Peyer's patch (tissue), 4 donors: ENCODE measurements at places on chromosomes 1 and 21.
A peak's percentile ranks its signal among the peaks of the same experiment; 100 is the strongest.

DNA sequence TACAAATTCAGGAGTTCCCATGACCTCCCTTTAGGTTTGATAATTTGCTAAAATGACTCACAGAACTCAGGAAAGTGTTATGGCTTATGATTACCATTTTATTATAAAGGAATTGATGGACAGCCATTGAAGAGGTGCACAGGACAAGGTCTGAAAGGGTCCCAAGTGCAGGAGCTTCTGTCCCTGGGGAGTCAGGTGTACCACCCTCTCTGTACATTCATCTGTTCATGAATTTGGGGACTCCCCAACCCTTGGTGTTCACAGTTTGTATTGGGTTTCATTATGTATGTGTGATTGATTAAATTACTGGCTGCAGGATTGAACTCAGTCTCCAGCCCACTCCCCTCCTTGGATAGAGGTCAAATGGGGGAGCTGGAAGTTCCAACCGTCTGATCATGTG lies 10.8 kb upstream of the IL10RB start:
- DNase-seq: no peak

DNA sequence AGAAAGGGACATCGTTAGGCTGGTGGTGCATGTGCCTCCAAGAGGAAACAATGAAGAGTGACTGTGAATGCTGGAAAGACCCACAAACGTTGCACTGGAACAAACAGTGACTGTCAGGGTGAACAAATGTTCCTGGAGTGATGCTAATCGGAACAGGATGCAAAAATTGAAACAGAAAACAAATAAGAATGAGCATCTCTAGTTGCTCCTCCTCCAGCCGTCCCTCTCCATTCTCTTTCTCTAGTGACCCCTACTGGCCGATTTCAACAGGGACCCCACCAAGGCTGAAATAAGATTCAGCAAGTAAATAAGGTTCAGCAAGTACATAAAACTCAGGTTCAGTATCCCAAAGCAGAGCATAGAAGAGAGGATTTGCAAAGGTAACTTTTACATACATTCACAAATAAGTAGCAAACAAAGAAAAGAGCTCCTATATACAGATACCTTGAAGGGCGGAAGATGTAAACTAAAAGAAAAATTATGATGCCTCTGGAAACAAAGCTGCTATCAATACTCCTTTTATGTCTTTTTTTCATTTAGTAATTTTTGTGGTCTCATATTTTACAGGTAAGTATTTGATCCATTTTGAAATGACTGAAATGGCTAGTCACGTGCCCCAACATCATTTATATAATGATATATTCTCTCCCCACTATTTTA lies 836.1 kb upstream of the ADAMTS5 start:
- no peak for DNase-seq

- no peak for DNase-seq
Observed at GRCh38 chr1:27100335-27101053, 54.4 kb downstream of the SLC9A1 start.

GRCh38 chr1:53367503-53368313 lies 39.8 kb upstream of the LRP8 start:
- peak; percentile 74 for DNase-seq

- peak; percentile 32 for DNase-seq
Observed at GRCh38 chr1:17196496-17197185, 8.3 kb upstream of the PADI1 start.

DNA sequence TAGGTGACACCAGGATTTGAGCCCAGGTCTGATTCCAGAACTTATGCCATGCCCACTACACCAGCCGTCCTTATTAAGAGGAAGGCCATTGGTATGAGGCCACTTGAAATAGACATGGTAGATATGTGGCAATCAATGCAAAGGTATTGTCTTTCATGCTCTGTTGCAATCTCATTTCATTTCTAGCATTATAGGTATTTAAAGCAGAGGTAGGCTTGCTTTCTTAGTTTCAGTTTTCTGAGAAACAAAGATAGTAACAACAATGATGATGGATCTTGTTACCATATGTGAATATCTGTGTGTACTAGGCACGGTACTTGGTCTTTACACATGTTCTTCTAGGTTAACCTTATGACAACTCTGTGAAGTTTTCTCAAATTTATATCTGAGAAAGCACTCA lies 113.1 kb downstream of the FGGY start:
- DNase-seq: no peak

DNA sequence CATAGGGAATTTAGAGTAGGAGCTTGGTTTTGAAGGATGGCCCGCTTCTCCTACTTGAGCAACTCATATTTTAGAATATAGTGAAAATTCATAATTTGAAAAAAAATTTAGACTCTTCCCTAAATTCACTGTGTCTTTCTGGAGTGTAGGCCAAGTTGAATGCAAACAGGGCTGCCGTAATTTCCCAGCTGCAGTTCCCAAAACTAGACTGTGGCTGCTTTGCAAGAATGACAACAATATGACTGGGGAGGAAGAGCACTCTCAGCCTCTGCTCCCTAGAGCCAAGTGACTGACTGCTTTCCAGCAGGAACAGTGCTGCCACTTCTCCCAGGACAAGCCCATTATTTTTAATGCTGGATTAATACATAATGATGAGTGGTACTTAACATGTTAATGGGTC lies 209.0 kb downstream of the RHOU start:
- DNase-seq: no peak

DNA sequence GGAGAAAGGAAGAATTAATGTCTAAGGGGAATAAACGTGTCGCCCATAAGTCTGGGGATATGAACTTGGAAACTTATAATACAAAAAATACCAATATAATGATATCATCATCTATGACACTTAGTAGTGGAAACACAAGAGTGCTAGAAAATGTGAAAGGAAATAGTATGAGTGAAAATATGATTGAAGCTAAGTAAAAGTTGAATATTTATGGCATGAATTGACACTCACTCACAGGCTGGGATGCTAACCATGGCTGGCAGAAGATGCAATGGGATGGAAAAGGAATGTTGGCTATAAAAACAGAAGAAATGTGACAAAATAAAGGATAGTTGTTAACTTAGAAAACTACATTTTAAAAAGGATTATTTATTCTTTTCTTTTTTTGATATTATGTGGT lies 120.1 kb downstream of the XPR1 start:
- DNase-seq: no peak

DNA sequence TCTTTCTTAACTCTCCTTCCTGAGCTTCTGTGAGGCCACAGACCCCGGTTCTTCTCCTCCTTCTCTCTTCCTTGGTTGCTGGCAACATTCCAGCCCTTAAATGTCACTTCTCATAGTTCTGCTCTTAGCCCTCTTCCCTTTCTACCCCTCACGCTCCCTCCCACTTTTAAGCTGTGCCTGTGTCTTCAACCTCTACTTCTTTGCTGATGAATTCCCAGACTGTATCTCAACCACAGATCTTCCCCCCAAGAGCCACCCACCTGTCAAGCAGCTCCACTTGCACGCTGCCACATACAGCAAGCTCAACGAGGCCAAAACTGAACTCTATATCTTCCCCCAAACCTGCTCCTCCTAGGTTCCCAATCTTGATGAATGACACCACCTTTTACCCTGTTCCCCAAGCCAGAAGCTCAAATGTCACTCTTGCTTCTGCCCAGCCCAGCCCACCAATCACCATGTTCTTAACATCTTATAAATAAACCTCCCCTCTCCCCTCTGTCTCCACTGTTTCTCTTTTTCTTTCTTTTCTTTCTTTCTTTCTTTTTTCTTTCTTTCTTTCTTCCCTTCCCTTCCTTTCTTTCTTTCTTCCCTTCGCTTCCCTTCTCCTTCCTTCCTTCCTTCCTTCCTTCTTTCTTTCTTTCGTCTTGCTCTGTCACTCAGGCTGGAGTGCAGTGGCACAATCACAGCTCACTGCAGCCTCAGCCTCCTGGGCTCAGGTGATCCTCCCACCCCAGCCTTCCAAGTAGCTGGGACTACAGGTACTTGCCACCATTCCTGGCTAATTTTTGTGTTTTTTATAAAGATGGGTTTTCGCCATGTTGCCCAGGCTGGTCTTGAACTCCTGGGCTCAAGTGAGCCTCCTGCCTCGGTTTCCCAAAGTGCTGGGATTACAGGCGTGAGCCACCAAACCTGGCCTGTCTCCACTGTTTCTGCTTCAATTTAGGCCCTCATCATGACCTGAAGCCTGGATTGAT lies 19.8 kb upstream of the PTP4A2 start:
- DNase-seq: no peak

DNA sequence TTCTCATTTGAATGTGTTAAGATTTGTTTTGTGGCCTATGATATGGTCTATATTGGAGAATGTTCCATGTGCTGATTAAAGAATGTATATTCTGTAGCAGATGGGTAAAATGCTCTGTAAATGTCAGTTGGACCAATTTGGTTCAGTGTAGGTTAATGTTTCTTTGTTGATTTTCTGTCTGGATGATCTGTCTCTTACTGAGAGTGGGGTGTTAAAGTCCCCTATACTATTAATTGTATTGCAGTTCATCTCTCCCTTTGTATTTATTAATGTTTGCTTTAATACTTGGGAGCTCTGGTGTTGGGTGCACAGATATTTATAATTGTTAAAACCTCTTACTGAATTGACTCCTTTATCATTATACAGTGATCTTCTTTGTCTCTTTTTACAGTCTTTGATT lies 584.5 kb downstream of the NUF2 start:
- no peak for DNase-seq

- no peak for DNase-seq
Observed at GRCh38 chr1:174818014-174818616, 181.6 kb upstream of the CACYBP start.

DNA sequence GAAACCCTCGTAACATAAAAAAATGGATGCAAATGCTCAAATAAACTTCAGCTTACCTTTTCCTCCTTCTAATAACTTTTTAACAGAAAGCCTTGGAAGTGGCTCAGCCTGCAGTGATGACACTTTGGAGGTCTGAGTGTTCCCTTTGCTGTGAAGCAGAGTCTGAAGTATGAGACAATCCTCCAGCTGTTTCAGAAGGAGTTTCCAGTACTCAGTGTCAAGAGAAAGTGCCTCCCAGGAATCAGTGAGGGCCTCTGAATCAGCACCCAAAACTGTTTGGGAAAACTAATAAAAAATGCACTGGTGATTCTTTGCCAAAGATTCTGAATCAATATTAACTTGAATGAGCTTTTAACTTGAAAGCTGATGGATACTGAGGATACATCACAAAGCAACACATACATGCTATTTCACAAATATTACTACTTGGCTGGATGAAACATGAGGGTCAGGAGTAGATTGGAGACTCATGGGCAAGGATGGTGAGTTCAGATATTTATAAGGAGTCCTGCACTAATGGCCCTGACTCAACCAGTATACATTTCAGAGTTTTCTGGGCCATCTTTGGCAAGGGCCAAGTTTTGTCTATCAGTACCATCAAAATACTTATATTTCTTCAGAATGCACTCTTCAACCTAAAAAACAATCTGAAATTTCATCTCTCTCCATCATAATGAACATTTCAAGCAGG lies 77.0 kb downstream of the IARS2 start:
- no peak for DNase-seq

DNA sequence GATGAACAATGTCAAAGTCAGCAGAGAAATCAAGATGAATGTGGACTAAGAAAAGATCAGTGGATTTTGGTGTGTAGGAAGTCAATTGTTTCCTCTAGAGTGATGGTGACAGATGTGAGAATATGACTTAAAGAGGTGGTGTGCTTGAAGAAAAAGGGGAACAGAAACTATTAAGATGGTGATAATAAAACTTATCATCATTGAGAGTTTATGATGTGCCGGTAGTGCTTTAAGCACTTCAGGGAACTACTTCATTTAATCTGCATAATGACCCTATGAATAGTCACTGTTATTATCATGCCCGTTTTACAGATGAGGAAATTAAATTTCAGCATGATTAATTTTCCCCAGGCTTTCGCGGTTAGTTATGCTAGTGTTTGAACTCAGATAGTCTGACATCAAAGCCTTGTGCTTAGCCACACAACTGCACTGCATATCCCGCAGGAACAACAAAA lies 246.9 kb upstream of the LRRC7 start:
- no peak for DNase-seq

DNA sequence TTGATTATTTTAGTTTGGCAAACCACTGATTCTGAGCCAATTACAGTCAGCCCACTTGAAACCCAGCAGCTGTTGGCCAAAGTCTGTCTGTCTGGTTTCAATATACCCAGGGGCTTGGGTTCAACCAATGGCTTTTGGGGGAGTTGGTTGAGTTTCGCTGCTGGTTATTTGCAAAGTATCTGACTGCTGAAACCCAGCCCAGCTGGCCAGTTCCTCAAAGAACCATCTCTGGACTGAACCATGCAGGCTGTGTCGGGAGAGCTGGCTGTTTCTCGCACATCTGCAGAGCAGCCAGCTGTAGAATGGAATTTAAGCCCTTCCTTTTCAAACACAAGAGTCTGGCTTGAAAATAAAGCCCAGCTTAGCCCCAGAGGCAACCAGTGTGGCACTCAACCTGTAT lies 66.0 kb upstream of the PAX7 start:
- no peak for DNase-seq

- DNase-seq: no peak
Observed at GRCh38 chr1:155591770-155592169, 18.2 kb upstream of the MSTO1 start.

DNA sequence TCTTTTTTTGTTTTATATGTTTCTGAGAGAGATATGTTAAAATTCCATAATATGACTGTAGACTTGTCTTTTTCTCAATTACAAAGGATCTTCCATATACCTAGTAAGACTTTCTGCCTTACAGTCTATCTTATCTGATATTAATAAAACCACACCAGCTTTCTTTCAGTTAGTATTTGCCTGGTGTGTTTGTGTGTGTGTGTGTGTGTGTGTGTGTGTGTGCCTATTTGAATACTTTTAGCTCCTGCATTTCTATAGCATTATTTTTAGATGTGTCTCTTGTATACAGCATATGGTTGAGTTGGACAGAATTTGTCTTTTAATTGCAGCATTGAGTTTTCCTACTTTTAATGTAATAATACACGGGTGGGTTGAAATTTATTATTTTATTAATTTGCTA lies 27.5 kb downstream of the ST6GALNAC3 start:
- no peak for DNase-seq

- no peak for DNase-seq
Observed at GRCh38 chr1:38151399-38151798, 104.8 kb upstream of the POU3F1 start.

DNA sequence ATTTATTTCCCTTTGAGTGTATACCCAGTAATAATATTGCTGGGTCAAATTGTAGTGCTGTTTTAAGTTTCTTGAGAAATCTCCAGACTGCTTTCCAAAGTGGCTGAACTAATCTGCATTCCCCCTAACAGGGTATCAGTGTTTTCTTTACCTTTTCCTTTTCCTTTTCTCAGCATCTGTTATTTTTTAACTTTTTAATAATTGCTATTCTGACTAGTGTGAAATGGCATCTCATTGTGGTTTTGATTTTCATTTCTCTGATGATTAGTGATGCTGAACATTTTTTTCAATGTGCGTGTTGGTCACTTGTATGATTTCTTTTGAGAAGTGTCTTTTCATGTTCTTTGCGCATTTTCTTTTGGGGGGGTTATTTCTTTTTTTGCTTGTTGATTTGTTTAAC lies 374.9 kb upstream of the BRINP3 start:
- DNase-seq: no peak

GRCh38 chr1:208834381-208835096 lies 590.4 kb upstream of the PLXNA2 start:
- DNase-seq: no peak

GRCh38 chr1:29217633-29218032 lies 13.1 kb downstream of the MECR start:
- DNase-seq: no peak
